ENCODE measurements at places on chromosomes 5 and 9.

DNA sequence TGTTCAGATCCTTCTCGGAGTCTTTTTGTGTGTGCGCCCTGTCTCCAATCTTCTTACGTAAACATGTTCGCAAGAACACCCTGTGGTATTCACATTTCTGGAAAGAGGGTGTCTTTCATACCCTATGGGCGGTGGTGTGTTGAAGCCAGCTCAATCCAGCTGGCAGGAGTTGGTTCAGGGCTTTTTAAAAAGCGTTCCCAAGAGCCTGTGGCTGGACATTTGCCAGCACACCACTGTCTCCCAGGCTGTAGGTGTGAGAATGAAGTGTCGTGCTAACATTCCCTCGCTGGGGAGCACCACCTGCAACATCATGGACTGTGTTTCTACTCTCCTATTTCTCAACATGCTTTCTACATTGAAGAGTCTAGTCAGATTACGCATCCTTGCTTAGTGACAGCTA, 51.7 kb downstream of the S1PR3 start:
- no peak for DNase-seq

DNA sequence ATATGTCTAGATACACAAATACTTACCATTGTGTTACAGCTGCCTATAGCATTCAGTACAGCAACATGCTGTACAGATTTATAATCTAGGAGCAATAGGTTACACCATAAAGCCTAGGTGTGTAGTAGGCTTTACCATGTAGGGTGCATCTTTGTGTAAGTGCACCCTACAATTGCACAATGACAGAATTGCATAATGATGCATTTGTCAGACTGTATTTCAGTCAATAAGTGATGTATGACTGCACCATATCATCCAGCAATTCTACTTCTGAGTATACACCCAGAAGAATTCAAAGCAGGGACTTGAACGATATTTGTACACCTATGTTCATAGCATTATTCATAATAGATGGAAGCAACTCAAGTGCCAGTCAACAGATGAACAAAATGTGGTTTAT, 100.4 kb upstream of the SLC44A1 start:
- DNase-seq: no peak

- DNase-seq: no peak
Observed at GRCh38 chr5:8682381-8682780, 813.4 kb downstream of the MTRR start.

DNA sequence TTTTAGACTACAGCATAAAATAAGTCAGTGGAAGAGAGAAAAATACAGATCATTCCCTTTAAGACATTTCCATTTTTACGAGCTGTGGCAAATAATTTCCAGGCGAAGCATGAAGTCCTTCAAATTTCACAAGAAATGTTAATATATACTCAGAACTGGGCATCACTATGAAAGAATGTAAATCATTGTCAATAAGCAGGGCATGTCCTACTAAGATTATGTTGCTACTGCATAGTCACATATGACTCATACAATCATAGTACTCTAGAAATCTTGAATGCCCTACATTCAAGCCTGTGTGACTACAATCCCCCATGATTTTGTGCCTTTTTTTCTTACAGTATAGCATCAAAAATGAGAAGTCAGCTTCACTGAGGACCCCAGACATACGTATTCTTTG, 485.2 kb upstream of the FTMT start:
- DNase-seq: peak; percentile 61

- no peak for DNase-seq
Observed at GRCh38 chr5:84379749-84380148, 4.9 kb downstream of the EDIL3 start.

DNA sequence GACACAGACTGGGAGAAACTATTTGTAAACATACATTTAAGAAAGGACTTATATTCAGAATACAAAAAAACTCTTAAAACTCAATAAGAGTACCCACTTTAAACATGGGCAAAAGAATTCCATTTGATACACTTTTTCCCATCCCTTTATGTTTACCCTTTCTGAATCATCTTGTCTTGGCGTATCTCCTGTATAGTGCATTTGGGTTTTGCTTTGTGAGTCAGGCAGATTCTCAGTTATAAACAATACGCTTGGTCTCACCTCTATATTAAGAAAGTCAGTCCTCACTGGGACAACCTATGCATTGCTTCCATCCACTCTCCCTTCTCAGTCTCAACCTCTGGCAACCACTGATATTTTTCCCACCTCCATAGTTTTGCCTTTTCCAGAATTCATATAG, 27.3 kb upstream of the ADAMTS6 start:
- DNase-seq: no peak

- no peak for DNase-seq
Observed at GRCh38 chr5:120808135-120808534, 344.0 kb downstream of the PRR16 start.

DNA sequence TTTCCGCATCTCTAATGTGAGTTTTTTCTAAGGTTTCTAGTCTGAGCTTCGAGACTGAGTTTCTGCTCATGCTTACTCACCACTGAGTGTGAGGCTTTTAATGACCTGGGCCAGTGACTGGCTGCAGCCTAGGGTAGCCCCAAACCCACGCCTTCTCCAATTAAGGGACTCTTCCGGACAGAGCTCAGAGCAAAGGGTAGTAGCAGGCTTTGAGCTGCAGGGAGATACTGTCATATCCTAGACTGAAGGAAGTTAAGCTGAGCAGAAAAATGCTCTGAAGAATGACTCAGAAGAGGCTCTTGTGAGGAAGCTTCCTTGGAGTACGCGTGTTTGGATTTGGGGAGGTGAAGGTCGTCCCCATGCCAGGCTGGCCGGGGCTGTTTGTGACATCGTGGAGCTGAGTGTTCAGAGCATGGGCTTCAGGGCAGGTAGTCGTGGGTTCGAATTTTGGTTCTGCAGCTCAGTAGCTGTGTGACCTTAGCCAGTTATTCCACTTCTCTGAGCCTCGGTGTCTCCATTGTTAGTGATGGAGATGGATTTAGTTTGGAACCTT, 3.5 kb downstream of the USP20 start:
- peak; percentile 57 for DNase-seq

DNA sequence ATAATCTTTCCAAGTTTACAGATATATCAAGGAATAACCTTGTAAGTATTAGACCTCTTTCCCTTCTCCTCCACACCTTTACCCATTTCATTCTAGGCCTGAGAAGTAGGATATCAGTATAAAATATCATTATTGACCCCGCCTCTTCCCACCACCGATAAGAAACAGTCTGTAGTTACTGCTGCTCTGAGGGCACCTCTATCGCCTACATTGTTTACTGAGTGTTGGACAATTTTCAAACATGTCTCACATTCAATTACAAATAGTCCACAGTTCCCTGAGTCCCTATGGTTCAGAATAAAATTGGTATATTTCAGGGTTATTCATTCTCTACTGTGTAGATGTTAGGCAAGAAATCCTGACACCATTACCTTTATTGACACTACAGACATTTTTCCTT, 73.4 kb downstream of the TEK start:
- DNase-seq: no peak

GRCh38 chr9:133303266-133304157, 28.5 kb upstream of the ABO start:
- no peak for DNase-seq

- no peak for DNase-seq
Observed at GRCh38 chr9:27192291-27192960, 83.4 kb downstream of the TEK start.

DNA sequence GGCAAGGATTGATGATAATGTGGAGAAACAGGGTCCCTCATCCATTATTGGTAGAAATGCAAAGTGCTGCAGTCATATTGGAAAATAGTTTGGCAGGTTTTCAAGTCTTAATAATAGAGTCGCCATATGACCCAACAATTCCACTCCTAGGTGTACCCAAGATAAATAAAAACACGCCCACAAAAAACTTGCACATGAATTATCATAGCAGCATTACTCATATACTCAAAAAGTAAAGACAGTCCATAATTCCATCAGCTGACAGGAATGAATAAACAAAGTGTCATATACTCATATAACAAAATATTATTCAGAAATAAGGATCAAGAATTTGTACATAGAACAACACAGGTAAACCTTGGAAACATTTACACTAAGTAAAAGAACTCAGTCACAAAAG, 242.9 kb upstream of the FTMT start:
- no peak for DNase-seq

- DNase-seq: peak; percentile 76
Observed at GRCh38 chr5:36683821-36684434, 77.5 kb downstream of the SLC1A3 start.

- no peak for DNase-seq
Observed at GRCh38 chr5:131022811-131023497, 142.1 kb downstream of the HINT1 start.

DNA sequence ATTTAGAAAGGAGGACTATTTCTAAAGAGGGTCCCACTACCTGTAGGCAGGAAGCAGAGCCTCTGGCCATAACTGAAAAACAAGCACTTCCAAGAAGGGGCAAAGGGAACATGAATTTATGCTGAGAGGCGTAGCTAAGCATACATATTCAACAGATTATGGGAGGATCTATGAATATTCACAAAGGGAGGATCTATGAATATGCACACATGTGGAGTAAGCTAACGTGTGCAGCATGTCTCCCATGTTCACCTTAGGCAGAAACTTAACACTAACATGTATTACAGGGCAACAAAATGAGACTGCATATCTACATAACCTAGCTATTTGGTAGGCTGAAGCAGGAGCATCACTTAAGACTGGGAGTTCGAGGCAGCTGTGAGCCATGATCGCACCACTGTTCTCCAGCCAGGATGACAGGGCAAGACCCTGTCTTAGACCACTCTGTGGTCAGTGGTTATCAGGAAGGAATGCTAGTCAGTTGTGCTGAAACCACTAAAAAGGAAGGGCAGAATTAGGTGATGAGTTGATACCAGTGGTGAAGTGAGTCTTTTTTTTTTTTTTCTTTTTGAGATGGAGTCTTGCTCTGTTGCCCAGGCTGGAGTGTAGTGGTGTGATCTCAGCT, 20.8 kb downstream of the FXN start:
- no peak for DNase-seq

Data from HS-5 (cell line).